ENCODE measurements at places on chromosomes 2 and 18.

DNA sequence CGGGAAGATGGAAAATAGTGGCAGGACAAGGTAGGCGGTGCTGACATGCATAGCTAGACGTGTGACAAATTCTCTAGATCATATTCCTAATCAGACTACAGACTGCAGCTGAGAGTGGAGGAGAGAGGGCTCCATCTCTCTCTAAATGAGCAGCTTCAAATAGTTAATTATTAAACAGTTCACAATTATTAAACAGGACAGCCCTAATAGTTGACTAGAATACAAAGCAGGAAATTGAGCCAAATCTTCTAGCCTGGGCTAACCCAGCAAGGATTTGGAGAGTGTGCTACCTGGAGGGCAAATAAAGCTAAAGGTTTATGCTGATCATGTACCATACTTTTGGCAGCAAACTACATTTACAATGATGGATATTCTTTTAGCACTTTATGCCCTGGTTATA, 54.4 kb upstream of the CWC22 start:
- DNase-seq, result no peak

GRCh38 chr2:129906861-129907235, 72.6 kb upstream of the RAB6C start:
- DNase-seq, result no peak

- DNase-seq, result no peak
These were observed 12.3 kb upstream of the SETBP1 start for GRCh38 chr18:44668270-44668975.

DNA sequence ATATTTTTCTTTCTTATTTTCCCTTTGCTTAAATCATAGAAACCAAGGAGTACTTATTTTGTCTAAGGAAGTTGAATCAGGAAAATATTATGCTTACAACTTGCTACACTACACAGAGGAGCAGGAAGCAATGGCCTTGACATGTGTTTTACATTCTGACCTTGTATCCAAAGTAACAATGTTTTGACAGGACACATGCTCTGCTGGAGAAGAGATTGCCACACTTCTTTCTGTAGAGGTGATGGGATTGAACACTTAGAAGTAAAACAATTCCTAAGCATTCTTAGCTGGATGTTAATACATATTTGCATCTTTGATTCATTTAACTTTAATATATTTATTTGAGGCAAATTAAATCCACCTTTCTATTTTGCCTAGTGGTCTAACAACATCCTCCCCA, 929.1 kb downstream of the DSC3 start:
- DNase-seq, result no peak

- DNase-seq, result no peak
These were observed 357.7 kb downstream of the ALK start for GRCh38 chr2:29563697-29564096.

GRCh38 chr2:44107086-44107740, 61.5 kb upstream of the PPM1B start:
- no peak for DNase-seq

DNA sequence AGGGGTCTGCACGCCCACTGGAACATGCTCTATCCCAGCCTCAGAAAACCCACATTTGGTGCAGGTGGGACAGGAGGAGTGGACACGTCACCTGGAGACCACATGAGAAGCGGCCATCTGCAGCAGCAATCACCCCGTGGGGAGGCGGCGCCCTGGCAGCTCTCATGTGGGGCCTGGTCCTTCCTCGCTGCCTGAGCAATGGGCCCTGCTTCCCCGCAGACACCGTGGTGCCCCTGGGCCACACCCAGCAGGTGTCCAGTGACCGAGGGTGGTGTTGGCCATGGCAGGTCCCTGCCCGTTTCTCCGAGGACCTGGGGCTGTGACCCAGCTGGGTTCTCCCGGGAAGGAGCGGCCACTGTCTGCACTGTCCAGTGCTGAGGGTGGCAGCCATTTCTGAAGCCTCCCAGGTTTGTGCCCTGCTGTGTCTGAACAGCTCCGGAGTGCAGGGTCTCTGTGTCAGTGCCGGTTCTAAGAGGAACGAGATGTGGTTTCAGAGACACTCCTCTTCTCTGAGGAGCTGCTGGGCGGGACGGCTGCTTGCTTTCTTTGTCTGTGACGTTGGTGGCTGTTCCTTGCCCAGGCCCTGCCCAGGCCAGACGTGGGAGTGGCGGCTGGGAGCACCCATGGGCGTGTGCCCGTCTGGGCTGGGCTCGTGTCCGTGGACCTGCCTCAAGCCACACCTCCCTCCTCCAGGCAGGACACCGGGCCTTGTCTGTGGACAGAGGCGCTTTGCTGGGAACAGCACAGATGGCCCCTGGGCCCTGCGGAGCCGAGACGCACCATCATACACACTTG, 44.8 kb downstream of the NFATC1 start:
- DNase-seq, result no peak

DNA sequence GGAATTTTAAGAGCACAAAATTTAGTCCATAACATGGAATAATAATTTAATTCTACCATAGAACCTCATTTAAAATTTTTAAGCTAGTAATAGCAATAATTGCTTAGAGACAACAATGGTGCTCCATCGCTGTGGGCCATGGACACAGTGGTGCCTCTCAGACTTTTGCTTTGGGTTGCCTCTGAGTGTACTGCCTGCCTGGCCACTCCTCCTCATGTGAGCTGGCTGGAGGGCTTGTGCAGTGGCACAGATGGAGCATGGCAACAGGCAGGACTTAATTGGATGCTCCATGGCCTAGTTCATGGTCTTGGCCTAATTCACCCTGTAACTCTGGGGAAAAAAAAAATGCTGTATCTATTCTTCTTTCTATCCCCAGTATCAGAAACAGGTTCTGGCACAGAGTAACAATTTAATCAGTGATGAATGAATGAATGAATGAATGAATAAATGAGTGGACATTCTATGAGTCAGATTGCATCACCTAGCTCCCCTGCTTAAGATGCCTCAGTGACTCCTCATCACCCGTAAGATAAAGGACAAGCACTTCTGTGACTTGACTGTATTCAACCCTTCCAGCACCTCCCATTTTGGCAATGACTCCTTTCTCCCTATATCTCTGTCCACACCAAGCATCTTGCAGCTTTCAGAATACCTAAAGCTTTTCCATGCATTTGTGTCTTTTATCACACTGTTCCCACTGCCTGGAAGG, 211.8 kb upstream of the SLC14A2 start:
- DNase-seq, result no peak

DNA sequence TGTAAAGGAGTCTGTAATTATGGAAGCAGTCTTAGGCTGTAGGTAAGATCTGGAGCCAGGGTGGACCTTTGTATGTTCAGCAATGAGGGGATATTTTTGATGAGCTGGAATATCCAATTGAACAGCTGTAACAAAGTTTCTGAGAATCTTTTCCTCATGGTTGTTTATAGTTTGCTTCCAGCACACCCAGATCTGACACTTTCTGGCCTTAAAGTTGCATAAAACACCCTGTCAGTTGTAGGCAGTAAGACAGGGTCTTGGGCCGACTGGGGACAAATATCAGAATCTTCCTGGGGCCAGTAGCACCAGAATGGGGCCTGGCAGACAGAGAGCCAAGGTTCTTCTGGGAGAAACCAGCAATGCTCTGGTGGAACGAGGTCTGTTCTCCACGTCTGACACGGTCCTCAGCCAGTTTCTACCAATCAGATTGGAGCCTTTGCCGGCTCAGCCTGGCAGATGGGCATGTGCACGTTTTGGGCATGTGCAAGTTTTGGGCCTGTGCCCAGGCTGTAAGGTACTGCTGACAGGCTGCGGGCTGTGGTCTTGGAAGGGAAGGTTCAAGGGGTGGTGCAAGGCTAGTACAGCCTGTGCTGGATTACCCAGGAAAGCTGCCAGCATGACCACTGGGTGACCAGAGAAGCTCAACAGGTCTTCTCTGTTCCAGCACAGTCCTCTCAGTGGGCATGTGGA, 89.8 kb downstream of the PRKCE start:
- no peak for DNase-seq

GRCh38 chr2:193988784-193989183, 1668.2 kb upstream of the SLC39A10 start:
- no peak for DNase-seq

- no peak for DNase-seq
These were observed 1420.0 kb upstream of the CDH2 start for GRCh38 chr18:29596959-29597358.

GRCh38 chr2:7673853-7674252, 756.6 kb downstream of the RNF144A start:
- no peak for DNase-seq

DNA sequence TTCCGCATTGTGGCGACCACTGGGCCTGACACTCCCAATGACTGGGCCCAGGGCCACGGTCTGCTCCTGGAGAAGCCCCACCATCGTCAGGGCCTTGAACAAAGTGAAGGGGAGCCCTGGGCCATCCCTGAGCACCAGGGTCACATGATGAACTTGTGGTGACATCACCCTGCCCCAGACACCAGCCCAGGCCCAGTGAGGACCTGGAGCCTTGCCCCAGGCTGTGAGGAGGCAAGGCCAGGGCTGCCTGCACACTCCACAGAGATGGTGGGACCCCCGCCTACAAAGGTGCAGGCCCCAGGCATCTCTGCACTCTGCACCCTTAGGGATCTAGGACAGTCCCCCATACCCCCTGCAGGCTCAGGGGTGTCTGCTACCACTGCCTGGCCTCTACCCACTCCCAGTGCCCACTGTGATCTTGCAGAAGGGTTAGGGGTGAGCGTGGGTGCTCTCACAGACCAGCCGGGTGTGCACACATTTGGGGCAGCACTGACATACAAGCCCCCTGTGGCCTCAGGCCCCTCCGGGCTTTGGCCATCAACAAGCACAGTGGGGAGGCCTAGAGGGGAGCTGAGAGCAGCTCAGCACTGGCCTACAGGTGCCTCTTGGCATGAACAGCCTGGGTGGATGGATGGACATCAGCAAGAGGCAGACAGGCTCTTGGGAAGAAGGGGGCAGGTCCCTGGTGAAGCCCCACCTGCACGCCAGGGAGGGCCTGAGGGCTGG, 624.0 kb upstream of the LRRTM4 start:
- no peak for DNase-seq

GRCh38 chr2:20200697-20201555, 24.0 kb downstream of the SDC1 start:
- DNase-seq, result no peak

- DNase-seq, result no peak
These were observed 511.2 kb upstream of the FSIP2 start for GRCh38 chr2:185227391-185227790.

- DNase-seq, result no peak
These were observed 18.6 kb upstream of the CTLA4 start for GRCh38 chr2:203849010-203849409.

DNA sequence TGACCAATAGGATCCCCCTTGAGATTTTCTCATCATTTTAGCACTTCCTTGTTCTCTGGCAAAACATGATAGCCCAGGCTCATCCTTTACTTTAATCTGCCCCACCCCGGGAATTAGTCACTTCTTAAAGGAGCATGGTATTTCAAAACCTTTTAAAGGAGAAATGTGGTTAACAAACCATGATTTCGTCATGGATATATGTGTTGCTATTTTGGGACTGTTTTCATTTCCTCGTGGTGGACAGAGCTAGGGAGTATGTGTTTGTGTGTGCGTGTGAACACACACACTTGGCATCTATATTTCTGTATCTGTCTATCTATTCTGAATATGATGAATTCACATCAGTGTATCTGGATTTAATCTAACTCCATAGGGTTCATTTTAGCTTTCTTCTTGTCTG, 128.1 kb downstream of the BIRC6 start:
- DNase-seq, result no peak

- no peak for DNase-seq
These were observed 112.0 kb upstream of the THOC1 start for GRCh38 chr18:379681-380330.

DNA sequence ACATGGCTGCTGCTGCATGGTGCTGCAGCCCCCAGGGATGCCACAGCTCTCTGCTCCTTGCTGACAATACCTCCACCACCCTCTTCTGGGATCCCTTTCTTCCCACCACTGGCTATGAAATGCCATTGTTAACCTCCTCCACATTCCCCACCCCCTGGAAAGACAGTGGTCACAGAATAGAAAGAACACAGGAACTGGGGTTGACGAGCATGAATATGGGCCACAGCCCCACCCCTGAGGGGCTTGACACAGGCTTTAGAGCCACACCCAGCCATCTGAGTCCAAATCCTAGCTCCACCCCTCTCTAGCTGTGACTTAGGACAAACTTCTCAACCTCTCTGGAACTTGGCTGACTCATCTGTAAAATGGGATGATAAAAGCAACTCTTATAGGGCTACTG, 47.3 kb downstream of the TMEM163 start:
- DNase-seq, result no peak

DNA sequence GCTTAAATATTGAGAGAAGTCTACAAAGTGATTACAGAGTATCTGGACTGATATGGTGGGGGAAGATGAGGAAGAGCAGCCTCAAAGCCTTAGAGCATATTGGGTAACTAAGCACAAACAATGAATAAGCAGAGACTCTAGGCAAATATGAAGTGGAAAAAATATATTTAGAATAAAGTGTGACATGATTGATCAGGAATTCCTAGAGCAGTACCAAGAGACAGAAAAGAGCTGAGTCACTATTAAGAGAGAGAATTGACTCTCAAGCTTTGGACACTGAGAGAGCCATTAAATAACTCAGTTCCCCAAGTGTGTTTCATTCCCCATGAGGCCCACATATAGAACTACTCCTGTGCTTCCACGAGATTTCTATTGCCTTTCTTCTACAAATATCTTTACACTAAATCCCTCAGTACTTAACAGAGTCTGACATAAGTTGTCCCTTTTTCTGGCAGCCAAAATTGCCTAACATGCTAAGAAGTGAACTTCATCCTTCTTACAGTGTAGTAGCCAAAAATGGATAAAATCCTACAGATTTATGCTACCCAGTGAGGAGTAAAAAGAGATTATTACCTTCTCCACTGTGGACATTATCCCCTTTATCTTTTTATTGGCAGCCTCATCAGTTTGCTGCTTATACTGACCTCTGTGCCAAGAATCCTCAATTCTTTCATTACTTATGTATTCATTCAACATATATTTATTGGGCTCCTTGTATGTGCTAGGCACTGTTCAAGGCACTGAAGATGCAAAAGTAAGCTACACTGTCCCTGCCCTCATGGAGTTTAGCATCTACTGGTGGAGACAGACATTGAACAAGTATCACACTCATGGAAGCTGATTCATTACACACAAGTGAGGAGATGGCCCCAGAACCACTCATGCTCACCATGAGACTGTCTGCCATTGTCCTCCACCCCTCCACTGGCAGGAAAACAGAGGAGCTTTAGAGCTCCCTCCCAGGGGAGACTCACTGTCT, 45.4 kb downstream of the SLC40A1 start:
- DNase-seq, result no peak

GRCh38 chr2:36650031-36650829, 46.3 kb upstream of the VIT start:
- DNase-seq, result no peak
